Thyroid gland (tissue), 4 donors: ENCODE measurements at places on chromosomes 6 and 20. TPM values are rescaled to one million over a fixed set of nuclear protein-coding genes. Genes with fewer than 3 reads are reported as not detected.

GRCh38 chr20:62318400-62319345, 15.9 kb downstream of the ADRM1 start:
- DNase-seq = no peak

TFAP2A gene
- total RNA-seq = not detected

GRCh38 chr20:22861990-22862389, 173.1 kb upstream of the SSTR4 start:
- DNase-seq = no peak

EYA4 gene
- total RNA-seq = 5.2 TPM

DNA sequence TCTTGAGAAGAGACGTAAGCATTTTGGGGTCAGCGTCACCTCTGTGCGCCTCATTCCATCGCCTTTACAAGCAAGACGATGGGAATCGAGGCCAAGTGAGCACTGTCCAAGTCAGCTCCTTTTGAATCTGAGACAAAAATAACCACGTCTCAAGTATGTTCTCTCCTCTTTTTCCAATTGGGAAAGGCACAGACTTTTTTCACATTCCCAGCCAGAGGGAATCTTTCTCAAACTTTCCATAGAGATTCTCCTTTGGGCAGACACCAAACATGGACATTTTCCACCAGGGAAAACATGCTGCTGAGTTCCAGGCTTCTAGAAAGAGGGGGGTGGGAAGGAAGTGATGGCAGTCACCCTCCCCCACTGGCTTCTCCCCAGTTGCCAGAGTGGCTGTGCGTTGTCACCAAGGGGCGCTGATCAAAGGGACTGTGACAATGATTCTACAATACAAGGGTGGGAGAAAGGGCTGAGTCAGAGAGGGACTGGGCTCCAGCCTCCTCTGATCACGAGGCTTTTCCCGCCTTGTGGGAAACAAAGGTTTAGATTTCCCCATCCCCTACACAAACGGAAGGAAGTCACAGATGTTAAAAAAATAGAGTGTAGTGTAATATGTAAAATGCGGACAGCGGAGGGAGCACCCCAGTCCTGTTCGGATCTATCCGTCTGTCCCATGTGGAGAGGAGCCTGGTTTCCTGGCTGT, 281.9 kb upstream of the RNF24 start:
- DNase-seq = no peak

- DNase-seq = no peak
These were observed 18.1 kb downstream of the PMEPA1 start for GRCh38 chr20:57691699-57692098.

- no peak for DNase-seq
These were observed 183.7 kb downstream of the UNC5CL start for GRCh38 chr6:40855168-40855880.

DNA sequence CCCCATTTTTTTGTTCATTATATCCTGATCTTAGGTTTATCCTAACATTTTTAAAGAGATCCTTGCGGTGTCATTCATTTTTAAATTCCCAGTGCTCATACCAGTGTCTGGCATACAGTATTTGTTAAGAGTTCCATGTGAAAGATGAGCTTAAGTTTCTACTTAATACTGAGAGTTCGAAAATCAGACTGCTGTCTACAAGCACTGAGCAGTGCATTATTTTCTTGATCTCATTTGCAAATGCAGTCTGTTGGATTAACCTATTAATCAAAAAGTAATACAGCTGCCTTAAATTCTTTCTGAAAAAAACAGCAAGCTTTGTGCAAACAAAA, 663 bp downstream of the COQ3 start:
- DNase-seq = no peak

DNA sequence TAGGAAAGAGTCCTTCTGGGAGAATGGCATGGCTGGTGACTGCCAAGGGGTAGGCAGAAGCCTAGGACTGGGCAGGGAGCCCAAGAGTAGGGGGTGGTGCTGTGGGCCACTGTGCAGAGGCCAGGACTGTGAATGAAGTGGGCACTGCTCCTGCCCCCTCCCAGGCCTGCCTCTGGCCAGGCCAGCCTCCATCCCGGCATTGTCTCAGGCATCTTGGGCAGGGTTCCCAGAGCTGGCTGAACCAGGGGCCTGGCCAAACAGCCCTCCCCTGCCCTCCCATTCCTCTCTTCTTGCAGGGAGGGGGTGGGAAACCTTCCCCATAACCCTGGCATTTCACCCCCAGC, 81.6 kb downstream of the MRPL14 start:
- DNase-seq = peak; percentile 99

DNA sequence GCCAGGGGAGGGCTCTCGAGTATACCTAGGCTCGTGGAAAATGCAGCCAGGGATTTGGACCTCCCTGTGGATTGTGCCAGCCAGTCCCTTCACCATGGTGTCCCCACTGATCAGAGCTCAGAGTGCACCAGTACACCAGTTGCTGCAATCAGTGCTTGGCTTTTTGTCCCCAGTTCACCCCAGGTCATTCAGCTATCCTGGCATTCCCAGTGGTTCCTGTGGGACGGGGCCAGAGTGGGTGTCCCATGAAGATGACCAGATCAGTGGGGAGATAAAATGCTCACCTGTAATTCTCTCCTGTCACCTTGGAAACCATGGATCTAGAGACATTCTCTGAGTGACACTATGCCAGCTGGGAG, 23.8 kb downstream of the MAS1 start:
- DNase-seq = no peak

GRCh38 chr6:35068206-35068605, 72.9 kb downstream of the TCP11 start:
- DNase-seq = no peak

COL9A3 gene
- total RNA-seq = 31.7 TPM

DNA sequence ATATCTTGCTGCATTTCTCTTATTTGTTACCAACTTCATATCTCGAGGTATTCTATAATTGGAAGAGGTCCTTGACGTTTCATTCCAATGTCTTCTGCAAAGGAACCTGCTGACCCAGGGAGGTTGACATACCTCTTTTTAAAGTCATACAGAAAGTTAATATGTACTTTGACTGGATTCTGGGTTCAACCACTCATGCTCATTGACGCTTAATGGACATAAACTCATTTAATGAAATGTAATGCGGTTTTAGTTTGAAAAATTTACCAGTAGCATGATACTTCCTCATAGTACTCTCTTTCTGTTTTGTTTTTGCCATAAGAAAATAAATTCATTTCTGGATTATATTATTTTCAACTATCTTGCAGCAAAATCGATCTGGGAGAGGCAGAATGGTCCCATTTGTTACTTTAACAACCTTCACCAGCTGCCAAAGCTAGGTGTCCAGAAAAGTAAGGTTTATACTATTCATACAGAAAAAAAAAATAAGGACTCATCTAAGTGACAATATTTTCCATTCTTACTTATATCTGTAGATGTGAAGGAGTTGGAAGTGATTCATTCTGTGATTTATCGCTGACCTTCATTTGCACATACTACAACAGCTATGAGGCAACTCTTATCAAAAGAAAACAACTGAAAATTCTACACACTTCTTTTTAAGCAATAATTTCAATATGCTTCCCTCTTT, 101.6 kb downstream of the ATXN1 start:
- no peak for DNase-seq

DNA sequence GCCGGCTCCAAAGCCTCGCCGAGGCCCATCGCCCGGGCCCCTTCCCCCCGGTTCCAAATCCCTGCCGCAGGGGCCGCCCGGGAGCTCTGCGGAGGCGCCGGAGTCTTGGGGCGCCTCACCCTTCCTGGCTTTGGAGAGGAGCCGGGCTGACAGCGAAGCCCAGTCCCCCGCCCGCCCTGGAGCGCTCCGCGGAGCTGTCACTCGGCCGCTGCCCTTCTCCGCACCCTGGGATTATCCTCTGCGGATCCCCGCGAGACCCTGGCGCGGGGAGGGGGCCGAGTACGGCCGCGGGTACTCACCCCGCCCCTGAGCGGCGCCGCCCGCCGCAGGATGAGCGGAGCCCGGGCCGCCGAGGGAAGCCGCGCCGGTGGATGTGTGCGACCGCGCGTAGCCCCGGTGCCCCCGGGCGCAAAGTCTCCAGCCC, 343 bp downstream of the SNAP91 start:
- DNase-seq = no peak

DNA sequence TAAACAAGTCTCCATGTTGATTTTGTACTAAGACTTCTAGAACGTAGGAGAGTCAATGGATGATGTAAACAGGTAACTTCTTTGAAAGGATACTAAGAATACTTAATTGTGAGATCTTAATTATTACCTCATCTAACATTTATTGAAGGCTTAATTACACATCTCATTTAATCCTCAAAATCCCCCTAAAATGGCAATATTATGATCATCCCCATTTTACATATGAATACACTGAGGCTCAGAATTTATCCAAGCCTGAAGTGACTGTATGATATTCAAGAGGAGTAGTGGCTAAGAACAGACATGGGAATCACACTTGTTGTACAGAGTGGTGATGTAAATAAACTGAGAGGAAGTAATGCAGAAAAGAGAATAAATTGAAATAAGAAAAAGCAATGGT, 22.9 kb downstream of the NOL7 start:
- DNase-seq = no peak
